ENCODE measurements at places on chromosomes 4 and X.

- DNase-seq = no peak
These were observed 8.0 kb downstream of the SHOX start for GRCh38 chrX:638482-639131.

GRCh38 chr4:111807576-111807975 lies 337.7 kb upstream of the FAM241A start:
- no peak for DNase-seq

DNA sequence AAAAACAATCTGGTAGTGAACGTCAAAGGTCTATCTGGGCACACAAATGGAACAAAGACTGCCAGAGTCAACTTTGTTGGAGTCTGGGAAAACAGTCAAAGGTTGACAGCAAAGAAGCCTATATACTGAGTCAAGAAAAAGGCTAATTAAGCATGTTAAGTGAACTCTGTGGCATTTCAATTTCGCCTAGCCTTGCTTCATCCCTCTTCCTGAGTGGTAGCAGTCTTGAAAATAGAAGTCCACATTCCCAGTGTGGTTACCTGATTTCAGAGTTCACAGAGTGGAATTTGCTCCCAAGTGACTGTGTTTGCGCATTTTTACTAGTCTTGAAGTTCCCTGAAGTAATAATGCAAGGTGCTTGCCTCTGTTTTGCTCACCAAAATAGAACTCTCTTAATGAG lies 760.0 kb downstream of the FSTL5 start:
- DNase-seq = no peak

DNA sequence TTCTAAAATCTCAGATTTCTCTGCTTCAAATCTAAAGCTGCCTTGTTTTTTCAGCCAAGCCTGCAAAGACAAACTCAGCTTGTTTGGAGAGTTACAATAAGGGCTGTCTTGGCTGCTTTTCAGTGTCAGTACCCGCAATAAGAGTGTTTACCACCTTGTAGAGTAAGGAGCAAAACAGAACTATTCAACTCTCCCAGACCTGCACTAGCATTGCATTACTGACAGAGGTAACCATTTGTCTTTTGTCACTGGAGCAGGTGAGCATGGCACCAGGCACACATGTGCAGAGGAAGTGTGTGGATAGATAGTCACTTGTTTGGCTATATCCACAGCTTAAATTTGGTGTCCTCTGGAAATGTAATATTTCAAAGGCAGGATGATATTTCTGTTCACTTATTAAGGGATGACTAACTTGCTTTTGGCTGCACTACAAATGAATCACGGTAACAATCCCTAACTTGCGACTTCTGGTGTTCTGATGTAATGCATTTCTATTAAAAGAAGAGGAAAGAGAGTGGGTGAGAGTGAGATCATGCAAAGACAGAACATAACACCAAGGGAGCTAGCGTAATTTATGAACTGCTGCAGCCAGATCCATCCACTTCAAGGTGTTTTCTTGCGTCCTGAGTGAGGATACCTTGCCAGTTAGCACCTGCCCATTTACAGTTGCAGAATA lies 38.6 kb downstream of the PTCHD1 start:
- DNase-seq = no peak

- DNase-seq = no peak
These were observed 52.9 kb upstream of the VEGFC start for GRCh38 chr4:176845636-176846035.

GRCh38 chrX:72305286-72306084 lies at the start of gene CITED1:
TSS of gene CITED1 (minus strand) at chrX:72305914. CDS start at chrX:72302869, 3,045 bp downstream.
- DNase-seq = peak; percentile 12

DNA sequence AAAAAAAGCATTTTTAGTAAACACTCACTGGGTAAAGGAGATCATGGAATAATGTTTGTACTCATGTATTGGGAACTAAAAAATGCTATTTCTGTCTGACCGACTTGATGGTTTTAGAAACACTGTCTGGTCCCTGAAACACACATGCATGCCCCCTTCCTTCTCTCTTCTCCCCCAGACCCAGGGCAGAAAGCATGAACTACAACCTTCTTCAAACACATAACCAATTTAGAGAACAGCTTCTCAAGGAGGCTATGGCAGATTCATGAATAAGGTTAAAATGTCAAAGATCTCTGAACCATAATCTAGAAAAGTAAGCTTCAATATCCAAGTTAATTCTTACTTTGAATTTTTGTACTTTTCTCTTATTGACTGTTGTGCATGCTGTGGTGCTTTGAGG lies 6.0 kb downstream of the CCNA2 start:
- DNase-seq = no peak

GRCh38 chr4:144715230-144715629 lies 69.3 kb downstream of the HHIP start:
- DNase-seq = no peak

GRCh38 chr4:101651778-101652177 lies 138.8 kb upstream of the BANK1 start:
- DNase-seq = no peak

DNA sequence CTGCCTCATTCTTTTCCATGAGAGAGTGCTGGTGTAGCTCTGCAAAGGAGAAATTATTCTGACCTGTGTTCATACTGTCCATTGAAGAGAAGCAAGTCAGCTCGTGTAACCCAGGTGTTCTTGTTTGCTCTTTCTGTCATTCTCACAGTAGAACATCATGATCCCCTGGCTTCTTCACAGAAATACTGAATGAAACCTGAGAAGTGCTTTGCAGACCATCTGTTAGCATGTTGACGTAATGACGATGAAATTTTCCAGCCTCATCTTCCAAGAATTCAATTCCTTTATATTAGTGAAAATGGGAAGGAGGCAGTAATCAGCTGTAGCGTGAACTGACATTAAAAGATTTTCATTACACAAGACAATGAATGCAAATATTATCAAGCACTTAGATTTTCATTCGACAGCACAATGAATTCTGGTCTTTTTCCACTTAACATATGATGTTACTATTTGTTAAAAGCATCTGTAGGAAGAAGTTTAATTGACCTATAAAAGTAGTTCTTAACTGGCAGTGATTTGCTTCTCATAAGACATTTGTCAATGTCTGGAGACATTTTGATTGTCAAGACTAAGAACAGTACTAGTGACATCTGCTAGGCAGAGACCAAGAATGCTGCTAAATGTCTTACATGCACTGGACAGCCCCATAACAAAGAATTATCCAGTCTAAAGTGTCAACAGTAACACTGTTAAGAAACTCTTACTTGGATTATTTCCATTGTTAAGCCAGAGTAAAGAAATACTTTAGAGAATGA lies 246.3 kb downstream of the BANK1 start:
- no peak for DNase-seq

DNA sequence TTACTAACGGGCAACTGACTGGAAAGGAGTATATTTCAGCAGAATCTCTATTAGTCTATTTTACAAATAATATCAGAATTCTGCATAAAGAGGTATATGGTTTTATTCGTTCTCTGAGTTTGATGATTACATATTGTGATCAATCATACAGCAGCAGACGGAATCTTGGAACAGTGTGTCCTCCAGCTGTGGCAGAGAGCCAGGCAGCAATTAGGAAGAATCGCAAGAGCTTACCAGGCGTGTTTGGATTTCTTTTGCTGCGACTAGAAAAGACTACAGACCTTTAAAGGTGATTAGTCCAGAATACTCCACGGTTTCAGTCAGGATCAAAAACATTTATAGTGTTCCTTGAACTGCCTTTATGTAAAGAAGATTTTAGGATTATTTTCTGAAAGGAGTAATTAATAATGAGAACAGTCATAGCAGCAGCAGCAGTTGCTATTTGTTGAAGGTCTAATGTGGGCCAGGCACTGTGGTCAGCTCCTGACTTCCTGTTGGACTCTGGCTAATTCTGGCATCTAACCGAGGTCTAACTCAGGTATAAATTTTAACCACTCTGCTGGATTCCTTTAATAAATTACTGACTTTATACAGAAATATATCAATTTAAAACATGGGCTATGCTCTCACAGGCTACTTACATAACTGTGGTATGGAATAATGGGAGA lies 225.3 kb upstream of the CXorf66 start:
- DNase-seq = no peak
